ENCODE measurements at places on chromosomes 3 and 15.
A peak's percentile ranks its signal among the peaks of the same experiment; 100 is the strongest.

DNA sequence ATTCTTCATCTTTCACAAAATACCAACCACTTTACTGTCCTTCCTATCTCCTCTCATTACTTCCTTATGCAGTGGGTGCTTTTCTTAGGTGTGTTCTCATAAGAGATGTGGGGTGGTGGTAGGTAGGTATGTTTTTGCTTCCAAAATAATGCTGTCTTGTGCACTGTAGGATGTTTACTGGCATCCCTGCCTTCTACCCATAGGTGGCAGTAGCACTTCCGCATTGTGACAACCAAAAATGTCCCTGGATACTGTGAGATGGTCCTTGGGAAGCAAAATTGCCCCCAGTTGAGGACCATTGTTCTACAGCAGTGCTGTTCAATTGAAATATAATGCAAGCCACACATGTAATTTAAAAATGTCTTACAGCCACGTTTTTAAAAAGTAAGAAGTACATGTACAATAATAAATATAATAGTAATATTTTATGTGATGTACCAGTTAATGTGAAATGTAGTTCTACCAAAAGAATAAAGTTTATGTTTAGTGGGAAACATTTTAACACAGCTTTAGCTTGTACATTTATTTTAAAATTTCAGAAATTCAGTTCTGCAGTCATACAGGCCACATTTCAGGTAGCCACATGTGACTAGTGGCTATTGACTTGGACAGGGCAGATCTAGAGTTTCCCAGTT is 75.2 kb downstream of the NEO1 start:
- peak; percentile 21 for DNase-seq

- no peak for DNase-seq
These were observed 255.0 kb downstream of the CLSTN2 start for GRCh38 chr3:140189976-140190375.

DNA sequence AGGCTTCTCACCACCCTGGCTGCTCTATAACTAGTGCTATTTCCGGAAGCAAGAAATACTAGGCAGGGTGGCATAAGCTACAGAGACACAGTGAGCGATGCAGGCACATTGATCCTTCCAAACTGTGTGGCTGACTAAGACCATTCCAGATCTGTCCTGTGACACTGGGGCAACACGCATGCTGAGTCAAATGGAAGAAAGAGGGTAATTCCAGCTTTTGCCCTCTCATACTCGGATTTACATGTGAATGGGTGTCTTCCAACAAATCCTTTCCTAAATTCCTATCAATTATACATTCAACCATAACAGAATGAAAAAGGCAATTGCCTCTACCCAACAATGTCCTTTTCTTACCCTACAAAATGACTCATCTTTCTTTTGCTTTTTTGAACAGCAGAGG is 5.1 kb downstream of the FSIP1 start:
- DNase-seq = no peak

DNA sequence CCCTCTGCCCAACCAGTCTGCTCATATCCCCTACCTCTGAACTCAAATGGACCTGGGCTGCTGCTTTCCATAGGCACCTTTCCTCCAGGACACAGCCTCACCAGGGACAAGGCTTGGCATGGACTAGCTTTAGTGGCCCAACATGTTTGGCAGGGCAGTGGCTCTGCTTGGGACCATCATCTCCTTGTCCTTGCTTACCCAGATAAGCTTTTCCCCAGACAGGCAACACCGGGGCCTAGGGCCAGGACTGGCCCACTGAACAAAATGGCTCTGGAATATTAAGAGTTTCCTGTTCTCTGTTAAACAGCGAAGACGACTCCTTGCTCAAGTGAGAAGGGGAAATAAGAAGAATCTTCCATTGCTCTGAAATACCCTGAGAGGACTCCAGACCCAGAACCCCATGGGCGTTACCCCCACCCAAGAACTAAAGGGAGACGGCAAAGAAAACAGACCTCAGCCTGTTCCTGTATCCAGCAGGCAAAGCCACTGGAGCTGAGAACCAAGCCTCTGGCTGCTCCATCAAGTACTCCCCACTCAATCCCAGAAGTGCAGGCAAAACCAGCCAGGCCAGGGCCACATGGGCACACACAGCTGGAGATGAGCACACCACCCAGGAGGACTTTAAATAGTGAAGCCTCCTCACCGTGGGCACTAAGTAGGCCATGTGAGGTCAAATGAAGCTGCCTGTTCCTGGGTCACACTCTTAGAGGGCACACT is 45.5 kb downstream of the CTNNB1 start:
- no peak for DNase-seq

DNA sequence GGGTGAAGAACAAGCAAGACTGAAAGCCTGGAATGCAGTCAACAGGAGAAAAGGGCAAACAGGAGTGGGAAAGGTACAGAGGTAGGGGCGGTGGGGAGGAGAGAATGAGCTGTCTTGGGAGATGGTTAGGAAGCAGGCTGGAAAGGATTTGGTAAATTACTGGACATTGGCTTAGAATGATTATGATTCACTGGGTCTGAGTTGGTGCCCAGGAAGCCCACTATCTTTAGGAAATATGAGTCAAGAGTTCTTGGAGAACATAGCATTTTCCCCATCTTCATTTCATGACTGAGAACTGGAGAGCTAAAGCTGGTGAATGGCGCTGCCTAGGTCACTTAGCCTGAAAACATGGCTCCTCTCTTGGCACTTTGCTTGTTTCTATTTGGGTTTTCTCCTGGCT is 74.7 kb upstream of the C3orf80 start:
- DNase-seq = no peak

GRCh38 chr15:51342227-51342999 is 958 bp downstream of the GLDN start:
- DNase-seq = no peak

DNA sequence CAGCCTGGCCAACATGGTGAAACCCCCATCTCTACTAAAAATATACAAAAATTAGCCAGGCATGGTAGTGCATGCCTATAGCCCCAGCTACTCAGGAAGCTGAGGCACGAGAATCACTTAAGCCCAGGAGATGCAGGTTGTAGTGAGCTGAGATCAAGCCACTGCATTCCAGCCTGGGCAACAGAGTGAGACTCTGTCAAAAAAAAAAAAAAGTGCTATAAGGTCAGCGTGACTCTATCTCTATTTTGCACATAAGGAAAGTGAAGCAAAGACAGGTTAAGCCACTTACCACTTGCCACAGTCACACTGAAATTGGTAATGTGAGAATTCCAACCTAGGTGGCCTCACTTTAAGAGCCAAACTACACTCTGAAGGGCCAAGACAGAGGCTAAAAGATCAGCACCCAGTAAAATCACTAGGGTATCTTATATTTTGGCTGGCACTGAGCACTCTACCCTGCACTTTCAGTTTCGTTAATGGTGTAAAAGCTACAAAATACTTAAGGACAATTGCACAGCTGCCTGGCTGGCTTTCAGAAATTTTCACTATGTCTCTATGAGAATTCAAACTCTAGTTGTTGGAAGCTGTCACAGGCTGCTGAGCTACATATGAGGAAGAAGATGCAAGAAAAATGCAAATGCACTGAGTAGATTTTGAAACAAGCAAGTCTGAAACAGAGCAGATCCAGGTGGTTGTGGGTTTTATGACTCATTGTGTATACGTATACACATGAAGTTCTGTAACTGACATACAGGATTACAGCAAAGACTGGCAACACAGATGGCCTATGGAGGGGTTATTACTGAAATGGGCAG is 32.7 kb downstream of the TRANK1 start:
- peak; percentile 94 for DNase-seq

DNA sequence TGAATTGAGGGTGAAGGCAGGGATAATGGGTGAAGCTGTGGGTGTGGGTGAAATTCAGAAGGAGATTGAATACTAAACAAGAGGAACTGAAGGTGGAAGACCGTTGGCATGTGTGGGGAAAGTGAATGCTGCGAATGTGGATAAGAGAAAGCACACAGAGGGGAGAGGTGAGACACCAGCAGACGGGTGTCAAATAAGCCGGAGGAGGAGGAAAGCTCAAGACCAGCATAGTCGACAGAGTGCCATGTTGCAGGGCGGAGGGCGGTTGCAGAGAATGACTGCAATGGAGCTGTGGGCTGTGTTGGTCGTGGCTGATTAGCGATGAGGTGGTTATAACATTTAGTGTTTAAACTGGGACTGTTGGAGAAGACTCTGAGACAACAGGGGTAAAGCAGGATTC is 16.4 kb upstream of the HCN4 start:
- no peak for DNase-seq

GRCh38 chr3:195259154-195259474 is 11.8 kb downstream of the XXYLT1 start:
- peak; percentile 64 for DNase-seq

GRCh38 chr15:79365765-79366164 is 54.9 kb downstream of the TMED3 start:
- peak; percentile 18 for DNase-seq

- DNase-seq = peak; percentile 82
These were observed 709.4 kb upstream of the NR2F2 start for GRCh38 chr15:95620934-95621579.

- peak; percentile 36 for DNase-seq
These were observed 630 bp downstream of the SNRK start for GRCh38 chr3:43286841-43287499.

- DNase-seq = no peak
These were observed 108.0 kb upstream of the SMAD3 start for GRCh38 chr15:66957431-66957720.

DNA sequence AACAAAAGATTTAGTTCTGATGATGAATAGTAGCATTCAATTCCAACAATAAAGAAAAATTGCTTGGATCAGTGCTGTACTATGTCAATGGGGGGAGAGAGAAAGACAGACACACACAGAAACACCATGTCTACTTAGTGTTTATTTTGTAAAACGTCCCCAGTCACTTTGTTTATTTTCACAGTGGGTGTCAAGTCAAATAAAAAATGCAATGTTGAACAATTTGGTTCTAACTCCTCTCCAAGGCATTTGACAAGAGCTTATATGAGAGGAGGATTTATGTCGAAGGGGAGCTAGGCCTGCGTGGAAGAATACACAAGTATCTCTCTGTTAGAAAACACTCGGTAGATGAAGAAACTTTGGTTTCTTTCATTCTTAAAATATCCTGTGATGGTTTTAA is 201.7 kb upstream of the SLC2A2 start:
- DNase-seq = peak; percentile 41

- no peak for DNase-seq
These were observed 357.4 kb downstream of the TBL1XR1 start for GRCh38 chr3:176839901-176840300.

GRCh38 chr3:100123112-100123511 is 8.8 kb upstream of the FILIP1L start:
- no peak for DNase-seq

DNA sequence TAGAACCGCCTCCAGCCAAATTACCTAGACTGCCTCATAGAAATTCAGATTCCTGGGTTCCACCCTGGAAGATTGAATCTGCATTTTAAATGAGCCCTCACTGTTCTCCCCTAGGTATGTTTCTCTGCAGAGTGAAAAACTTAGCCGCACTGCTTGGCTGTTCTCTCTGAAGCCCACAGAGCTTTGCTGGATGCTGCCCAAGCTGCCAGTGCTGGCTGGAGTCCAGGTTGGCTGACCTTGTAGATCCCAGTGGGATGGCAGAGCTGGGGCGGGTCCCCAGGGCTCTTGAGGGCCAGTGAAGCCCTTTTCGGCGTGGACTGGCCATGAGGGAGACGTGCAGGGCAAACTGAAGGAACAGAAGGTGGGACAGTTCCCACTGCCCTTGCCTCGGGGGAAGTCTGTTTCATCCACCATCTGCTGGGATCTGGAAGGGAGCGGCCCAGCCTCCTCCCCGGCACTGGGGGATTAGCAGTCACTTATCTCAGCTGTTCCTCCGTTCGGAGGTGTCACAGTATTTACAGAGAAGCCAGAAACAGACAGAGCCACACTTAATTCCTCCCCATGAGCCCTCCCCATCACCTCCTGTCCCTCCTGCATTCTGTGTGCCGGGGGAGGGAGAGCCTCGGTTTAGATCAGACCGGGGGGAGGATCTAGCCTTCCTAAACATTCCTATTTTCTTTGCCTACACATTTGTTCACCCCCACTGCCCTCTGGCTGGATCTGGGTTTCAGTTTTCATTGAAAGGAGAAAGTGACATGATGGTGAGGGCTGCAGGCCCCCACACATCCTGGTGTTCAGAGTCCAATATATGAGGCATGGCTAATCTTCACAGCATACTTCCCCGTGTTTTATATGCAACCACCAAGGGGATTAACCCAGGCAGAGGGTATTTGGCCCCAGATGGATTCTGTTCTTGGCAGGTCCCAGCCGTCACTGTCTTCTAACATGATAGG is 4.1 kb upstream of the ACTC1 start:
- peak; percentile 59 for DNase-seq

Data from fibroblast of villous mesenchyme (primary cell).